Activated T-helper 1 cell treated with Interleukin-2 at 50 U/mL for 16 hours (primary cell): ENCODE measurements at places on chromosomes 6 and 20.

GRCh38 chr20:59660471-59660870, 56.1 kb downstream of the PHACTR3 start:
- DNase-seq = no peak

DNA sequence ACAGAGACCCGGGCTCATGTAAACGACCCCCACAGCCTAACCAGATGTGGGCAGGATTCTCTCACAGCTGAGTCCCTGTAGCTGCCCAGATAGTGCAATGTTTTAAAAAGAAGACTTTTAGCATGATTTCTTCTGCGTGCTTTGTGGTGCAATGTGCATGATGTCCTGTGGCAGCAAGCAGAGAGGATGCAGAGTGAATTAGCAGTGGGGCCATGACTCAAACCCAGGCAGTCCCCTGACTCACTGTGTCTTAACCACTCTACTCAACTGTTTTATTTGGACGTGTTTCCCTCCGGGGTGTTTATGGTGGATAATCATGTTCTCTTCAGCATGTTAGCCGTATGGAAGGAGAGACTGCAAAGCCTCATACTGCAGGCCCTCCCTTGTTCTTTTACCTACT, 247.9 kb downstream of the SLC24A3 start:
- DNase-seq = no peak

DNA sequence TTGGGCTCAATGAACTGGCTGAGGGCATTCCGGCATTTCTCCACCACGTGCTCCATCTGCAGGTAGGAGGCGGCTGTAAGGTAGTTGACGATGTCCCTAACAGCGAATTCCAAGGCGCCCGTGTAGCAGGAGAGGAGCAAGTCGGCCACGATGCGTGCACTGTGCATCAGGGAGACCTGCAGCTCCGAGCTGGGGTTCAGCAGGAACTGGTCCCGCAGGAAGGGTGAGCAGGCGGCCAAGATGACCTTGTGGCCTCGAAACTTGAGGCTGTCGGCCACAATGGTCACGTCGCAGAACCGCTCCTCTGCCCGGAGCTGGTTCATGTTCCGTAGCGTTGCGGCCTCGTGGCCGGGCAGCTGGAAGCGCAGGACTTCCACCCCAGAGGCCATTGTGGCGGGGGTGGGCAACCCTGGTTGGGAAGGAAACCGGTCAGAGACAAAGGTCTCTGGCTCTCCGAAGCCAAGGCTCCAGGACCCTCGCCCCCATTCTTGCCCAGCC, 920 bp downstream of the ZBTB12 start:
- DNase-seq = no peak

GRCh38 chr6:40734607-40735006, 147.4 kb upstream of the LRFN2 start:
- DNase-seq = no peak

GRCh38 chr6:156933201-156934068, 156.3 kb downstream of the ARID1B start:
- no peak for DNase-seq

DNA sequence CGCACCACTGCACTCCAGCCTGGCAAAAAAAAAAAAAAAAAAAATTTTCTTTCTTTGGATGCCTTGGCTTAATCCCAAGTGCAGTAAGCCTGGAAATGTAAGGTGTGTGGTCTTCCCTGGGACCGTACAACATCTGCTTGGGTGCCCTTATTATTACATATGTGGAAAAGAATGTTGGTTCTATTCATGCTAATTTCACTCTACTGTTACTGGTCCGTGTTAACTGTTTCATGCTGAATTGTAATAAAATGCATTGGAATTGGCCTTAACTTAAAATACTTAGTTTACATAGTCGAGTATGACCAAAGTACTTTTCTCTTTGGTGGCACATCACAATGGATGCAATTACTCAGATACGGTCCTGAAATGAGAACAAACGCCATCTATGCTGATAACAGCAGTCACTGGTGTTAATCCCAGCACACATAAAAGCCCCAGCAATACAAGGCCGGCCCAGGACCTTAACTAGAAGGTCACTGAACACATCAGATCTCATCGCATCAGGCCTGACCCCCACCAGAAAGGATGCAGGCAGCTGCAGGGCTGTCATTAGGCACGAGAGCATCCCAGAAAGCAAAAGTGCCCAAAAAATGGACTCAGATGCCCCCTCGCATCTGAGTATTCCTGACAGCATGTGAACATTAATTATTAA, 1.2 kb downstream of the SERPINB6 start:
- no peak for DNase-seq

GRCh38 chr20:57922083-57922482, 212.3 kb upstream of the PMEPA1 start:
- DNase-seq = no peak

GRCh38 chr6:142416179-142416578, 114.4 kb downstream of the ADGRG6 start:
- DNase-seq = no peak

DNA sequence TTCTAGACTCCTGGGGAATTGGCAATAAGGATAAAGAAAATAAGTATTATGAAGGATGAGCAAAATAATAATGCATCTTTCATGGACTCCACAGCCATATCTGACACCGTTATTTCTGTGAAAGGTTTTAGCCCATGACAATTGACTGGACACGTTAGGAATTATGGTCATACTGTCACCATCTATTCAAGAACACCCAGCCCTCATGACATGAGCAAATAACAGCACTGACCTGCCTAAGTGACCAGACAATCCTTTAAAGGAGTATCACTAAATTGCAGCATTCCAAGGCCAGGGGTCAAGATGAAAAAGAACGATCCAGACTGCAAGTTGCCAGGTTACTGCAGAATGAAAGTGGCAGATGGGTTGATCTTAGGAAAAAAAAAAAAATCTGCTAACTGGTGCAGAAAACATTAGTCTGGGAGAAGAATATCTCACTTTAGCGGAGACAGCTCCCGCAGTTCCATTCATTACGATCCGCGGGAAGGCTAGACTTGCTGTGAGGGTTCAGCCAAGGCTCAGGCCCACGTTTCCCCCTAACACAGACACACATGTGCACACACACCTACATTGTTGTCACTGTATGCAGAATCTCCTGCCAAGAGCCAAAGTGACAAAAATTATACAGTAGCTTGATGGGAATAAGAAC, 237.7 kb upstream of the AGPAT4 start:
- DNase-seq = no peak
